ENCODE measurements at places on chromosomes 6 and 20. TPM values are rescaled to one million over a fixed set of nuclear protein-coding genes. Genes with fewer than 3 reads are reported as not detected.
A peak's percentile ranks its signal among the peaks of the same experiment; 100 is the strongest.

The GATA5 gene
- total RNA-seq, result not detected

The SLC22A2 gene
- not detected for total RNA-seq

The OLIG3 gene
- not detected for total RNA-seq

The HLA-DQB1 gene
- total RNA-seq, result not detected

The GNRH2 gene
- total RNA-seq, result 1.7 TPM

The NOTCH4 gene
- 120 TPM for total RNA-seq

The SLC17A1 gene
- total RNA-seq, result not detected

The RAET1L gene
- total RNA-seq, result not detected

DNA sequence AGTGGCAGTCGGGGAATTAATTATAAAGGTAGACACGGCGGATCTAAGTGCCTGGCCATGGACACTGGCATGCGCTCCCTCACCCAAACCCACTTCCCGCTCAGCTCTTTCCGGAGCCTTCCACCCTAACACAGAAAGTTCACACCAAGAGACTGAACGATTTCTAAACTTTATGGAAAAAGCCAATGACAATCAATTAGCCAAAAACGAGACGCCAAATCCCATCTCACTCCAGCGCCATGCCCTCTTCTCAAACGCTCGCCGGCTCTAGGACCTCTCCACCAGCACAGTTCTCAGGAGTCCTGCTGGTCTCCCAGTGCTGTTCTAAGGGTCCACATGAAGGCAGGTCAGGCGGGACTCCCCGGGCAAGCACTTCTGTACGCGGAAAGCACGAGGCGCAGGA, 641 bp downstream of the SF3B5 start:
- DNase-seq, result no peak

- no peak for DNase-seq
Observed at GRCh38 chr6:157983406-157984119, 1.9 kb downstream of the SYNJ2 start.

DNA sequence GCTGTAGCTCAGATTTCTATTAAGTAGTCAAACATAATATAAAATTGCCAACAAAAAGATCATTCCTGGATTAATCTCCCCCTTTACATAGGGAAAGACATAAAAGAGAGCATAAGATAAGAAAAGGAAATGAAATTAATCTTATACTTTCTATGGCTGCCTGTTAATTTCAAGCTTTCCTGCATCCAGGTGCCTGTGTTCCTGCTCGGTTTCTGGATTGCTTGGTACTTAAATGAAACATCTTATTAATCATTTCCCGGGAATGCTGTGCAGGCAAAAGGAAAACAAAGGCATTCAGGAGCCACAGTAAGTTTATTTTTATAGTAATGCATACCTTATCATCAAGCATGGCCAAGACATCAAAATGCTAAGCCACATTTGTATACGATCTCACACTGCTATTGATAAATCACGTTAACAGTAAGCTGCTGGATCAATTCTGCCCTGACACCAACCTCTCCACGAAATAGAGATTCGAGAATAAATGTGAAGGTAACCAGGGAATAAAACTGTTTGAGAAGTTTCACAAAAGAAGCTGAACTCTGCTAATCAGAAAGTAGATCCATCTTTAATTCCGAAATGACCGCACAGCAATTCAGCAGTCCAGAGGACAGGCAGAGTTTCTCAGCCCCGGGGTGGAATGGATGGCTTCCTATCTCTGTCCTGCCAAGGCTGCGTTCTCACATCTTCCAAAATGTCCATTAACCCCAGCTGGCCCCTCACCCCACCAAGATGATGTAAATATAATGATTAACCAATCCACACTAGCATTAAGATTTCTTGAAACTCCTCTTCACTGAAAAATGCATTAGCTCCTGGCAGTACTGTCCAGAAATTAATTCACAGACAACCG, 32.6 kb upstream of the APCDD1L start:
- DNase-seq, result peak; percentile 49

DNA sequence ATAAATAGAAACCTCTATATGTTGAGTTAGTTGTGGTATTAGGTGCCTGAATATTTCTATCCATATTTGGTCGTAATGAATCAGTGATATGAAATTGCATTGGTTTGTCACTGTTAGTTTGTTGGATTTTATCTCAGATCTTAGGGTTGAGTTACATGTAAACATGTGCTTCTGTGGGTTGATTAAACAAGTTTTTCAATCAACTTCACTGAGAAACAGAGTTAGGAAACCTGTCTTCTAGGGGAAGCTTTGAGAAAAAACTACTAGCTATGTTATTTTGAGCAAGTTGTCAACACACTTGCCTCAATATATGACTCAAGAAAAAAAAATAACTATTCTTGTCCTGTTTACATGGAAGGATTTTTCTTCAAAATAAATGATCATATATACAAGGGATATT, 14.8 kb upstream of the ADGB start:
- DNase-seq, result no peak

DNA sequence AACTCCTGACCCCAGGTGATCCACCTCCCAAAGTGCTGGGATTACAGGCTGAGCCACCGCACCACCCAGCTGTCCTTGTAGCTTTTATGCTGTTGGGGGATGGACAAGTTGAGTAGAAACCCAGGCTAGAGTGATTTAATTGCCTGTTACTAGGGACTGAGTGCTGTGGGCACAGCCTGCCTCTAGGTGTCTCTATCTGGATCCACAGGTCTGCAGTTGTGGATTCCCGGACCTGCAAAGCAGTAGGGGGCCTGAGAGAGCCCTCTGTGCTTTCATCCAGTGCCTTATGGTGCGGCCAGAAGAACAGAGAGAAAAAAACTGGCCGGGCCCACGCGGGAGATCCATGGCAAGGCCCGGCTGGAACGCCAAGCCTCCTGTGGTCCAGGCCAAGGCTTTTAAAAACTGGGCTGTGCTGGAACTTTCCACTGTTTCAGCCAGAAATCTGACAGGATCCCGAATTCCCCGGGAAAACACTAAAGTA, 5.2 kb downstream of the SIRPA start:
- peak; percentile 78 for DNase-seq

- DNase-seq, result peak; percentile 52
Observed at GRCh38 chr6:161373905-161374451, 100.1 kb upstream of the AGPAT4 start.

DNA sequence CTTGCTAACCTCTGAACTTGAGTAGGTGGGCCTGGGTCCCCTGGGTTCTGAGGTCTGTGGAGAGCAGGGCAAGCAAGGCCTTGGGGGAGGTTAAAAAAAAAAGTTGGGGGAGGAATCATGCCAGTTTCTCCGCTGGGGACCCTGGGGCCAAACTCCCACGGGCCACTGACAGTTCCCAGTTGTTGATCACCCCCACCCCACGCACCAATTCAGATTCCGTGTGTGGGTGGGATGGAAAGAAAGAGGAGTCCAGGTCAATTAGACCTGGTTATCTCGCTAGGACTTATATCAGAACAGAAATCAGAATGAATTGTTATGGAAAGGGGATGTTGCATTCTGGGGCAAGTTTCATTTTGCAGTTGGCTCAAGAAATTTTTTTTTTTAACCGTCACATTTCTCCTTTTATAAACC, 46.7 kb upstream of the SUPT3H start:
- no peak for DNase-seq

DNA sequence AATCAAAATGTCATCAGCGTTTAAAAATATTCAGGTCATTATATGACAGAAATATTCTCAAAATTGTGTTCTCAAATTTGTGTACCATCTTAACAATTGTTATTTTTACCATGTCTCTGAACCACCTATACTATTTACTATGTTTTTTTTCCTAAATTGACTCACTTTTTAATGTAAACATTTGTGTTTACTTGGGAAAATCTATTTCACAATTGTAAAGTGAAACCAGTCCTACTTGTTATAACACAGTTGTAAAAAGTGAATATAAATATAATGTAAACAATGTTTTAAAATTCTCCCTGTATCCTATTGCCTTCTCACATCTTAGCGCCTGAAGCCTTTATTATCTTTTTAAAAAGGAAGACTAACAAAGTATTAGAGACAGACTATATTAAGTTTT, 83.5 kb downstream of the ADGRG6 start:
- DNase-seq, result no peak

- no peak for DNase-seq
Observed at GRCh38 chr20:5401277-5401875, 84.6 kb upstream of the PROKR2 start.

GRCh38 chr6:168200571-168201134, 118.9 kb downstream of the DACT2 start:
- no peak for DNase-seq

DNA sequence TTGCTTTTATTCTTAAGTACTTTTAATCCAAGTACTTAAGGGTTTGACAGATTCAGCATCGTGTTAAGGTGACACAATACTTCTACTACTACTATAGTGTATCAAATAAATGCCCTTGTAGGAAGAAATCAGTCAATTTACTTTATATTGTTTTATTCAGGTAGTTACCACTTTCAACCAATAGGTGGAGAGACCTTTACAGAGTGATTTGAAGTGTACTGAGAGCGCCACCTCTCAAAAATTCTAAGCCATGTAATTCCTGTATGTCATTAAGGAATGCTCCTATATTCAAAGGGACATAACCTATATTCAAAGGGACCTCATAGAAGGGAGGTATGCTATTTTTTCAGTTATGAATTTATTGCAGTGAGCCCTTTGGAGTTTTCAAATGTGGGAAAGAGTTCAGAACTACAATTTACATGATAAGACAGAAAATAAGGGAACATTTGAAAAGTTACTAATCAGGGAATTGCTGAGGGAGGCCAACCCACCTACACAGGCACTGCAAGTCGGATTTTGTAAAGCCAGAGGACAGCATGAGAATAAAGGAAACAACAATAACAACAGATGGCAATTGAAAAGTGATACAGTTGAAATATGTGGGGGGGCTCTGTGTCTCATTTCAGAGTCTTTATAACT, 955.6 kb downstream of the TBC1D32 start:
- peak; percentile 6 for DNase-seq

- DNase-seq, result no peak
Observed at GRCh38 chr20:46621492-46621891, 29.8 kb downstream of the SLC13A3 start.

- no peak for DNase-seq
Observed at GRCh38 chr6:36691011-36691410, 6.6 kb upstream of the RAB44 start.

- DNase-seq, result no peak
Observed at GRCh38 chr6:33073431-33073871, at the start of gene HLA-DPA1. Gene HLA-DPA1, minus strand, starts transcription at chr6:33073649.
